T-cell (primary cell): ENCODE measurements at places on chromosomes 2 and 18. TPM values are rescaled to one million over a fixed set of nuclear protein-coding genes. Genes with fewer than 3 reads are reported as not detected.

DNA sequence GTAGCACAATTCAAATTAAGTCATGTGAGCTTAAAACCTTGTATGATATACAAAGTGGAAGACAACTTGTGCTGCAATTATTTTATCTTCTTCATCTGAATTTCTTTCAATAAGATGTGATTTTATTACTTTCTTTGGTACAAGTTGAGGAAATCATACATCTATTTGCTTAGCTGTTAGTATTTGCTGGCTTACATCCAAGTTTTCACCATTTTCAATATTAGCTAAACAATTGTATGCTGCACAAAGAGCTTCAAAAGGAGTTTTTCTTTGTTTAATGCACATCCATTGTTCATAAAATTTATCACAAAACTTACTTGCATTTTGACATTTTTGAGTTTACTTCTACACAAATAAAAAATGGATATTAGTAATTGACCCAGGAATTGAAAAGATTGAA is 40.9 kb downstream of the SCN9A start:
- DNase-seq = no peak

DNA sequence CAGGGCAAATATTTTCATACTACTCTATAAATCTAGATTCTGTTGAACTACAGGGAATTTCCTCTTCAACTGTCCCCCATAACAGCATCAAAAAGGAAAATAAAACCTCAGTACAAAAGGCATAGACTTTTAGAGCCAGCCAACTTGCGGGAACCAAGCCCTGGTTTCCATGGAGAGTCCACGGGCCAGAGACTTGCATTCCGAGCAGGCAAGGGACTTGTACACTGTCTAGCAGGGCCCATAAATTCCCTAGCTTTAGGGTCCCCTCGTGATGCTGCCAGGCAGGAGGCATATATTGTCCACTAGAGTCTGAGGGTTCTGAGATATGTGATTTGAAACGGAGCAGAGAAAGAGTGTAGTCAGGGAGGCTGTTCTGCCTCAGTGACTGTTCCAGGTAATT is 153.1 kb upstream of the SLC14A2 start:
- no peak for DNase-seq

DNA sequence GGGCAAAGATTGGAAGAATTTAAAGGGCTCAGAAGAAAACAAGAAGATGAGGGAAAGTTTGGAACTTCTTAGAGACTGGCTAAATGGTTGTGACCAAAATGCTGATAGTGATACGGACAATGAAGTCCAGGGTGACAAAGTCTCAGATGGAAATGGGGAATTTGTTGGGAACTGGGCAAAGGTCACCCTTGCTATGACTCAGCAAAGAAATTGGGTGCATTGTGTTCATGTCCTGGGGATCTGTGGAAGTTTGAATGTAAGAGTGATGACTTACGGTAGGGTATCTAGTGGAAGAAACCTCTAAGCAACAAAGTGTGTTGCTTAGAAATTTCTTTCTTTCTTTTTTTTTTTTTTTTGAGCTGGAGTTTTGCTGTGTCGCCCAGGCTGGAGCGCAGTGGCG is 6.0 kb upstream of the IL1A start:
- DNase-seq = no peak

- no peak for DNase-seq
Measured at GRCh38 chr18:58391932-58392323, 237.0 kb downstream of the ALPK2 start.

DNA sequence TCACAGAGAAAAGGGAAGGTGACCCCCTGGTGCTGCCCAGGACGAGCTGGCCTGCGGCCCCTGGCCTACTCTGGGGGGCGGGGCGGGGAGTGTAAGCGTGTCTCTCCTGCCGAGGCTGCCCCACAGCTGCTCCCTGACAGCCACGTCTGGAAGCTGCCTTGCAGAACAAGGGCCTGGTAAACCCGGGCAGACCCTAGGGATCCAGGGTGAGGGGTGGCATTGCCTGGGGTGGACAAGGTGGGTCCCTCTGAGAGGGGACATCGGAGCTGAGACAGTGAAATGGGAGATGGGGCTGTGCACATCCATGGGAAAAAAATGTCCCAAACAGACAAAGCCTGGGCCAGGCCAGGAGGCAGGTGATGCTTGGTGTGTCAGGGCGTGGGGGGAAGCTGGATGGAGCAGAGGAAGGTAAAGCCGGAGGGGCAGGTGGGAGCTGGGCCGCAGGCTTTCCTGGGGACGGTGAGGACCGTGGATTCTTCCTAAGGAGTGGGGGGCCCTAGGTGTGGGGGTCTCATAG is 66.0 kb upstream of the HDAC4 start:
- no peak for DNase-seq

DNA sequence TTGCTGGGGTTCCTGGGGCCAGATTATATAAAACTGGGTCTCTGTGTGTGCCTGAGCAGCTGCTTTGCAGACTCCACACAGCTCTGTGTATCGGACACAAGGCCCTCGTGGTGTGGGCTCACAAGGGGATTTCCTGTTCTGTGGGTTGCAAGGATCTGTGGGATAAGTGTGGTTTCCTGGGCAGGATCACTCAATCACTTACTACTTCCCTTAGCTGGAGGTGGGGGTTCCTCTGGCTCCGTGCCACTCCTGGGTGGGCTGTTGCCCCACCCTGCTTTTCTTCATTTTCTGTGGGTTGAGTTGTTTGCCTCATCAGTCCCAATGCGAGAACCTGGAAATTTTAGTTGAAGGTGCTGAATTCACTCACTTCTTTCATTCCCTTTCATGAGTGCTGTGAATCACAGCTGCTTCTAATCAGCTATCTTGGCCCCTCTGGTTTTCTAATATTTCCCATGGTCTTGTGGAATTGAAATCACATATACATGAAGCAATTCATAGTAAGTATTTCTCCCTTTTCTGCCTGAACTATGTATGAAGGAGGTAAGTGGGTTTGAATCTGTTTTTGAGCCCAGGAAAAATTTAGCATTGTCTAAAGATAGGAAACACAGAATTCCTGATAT is 196.3 kb downstream of the DCDC2C start:
- DNase-seq = no peak

DNA sequence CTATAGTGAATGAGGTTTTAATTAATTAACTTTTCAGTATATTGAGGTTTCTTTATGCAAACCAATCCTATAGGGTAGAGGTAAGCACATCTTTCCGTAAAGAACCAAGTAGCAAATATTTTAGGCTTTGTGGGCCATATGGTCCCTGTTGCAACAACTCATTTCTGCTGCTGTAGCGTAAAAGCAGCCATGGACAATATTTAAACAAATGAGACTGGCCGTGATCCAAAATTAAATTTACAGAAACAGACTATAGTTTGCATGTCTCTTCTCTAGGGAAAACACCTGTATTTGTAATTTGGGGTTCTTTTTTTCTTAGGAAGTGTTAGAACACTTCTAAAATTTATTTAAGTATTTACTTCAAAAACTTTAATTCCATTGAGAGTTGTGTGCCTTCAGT is 104.3 kb downstream of the KYNU start:
- DNase-seq = no peak

- no peak for DNase-seq
Measured at GRCh38 chr2:84603911-84604310, 87.6 kb downstream of the DNAH6 start.

DNA sequence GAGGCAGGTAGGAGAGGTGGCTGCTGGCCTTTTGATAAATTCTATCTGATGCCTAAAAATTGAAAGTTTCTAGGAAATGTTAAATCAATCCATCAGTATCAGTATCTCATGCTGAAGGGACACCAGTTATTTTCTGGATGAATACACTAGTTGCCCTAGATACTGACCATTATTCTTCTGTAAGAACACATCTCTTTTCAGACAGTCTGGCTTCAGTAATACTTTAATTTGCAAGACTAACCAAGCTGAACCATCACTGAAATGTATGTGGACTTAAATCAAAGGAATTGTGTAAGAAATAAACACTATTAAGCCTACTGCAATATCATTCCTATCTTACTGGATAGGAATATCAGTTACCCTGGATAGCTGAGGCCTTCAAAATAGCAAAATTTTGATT is 1546.3 kb downstream of the LRP1B start:
- DNase-seq = no peak

DNA sequence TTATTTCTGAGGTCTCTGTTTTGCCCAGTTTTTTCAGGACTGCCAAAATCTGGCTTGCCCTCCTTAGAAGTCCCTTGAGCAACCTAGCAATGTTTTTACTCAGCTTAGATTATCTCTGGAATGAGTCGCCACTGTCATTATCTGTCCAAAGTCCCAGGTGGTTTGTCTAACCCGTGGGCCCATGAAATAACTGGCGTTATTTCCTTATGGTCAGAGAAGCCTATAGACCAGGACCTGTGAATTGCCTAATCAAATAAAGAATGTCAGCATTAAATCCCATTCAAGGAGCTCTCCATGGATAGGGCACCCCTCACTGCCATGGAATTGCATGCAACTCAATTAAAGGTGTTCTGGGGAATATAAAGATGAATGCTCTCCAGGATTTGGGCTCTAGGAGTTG is 373.9 kb downstream of the SETBP1 start:
- DNase-seq = no peak

DUSP19 gene
- total RNA-seq = 2.5 TPM

FAP gene
- total RNA-seq = not detected

ADI1 gene
- total RNA-seq = 26.3 TPM

BMP10 gene
- total RNA-seq = not detected
